Naive thymus-derived CD8-positive, alpha-beta T cell (primary cell): ENCODE measurements at places on chromosomes 16 and 17. TPM values are rescaled to one million over a fixed set of nuclear protein-coding genes. Genes with fewer than 3 reads are reported as not detected.
A peak's percentile ranks its signal among the peaks of the same experiment; 100 is the strongest.

GRCh38 chr17:19017401-19017800 is 12.8 kb upstream of the FAM83G start:
- no peak for DNase-seq

DNA sequence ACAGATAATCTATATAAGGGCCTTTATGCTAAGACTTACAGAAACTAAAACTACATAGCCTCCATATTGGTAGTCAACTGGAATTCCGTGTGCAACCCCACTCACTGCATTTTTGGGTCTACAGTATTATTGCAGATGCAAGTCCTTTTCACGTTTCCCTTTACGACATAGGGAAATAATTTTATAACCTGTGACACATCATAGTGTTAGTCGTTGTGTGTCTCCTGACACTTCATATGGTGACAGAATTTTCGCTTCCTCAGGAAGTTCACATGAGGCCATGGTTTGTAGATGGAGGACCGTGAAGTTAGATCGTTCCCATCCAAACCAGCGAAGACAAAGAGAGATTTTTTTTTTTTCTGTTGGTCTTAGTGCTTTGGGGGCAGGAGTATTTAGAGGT is 15.7 kb upstream of the MRC2 start:
- DNase-seq: no peak

GRCh38 chr16:3822366-3823045 is 58.0 kb downstream of the CREBBP start:
- DNase-seq: no peak

DNA sequence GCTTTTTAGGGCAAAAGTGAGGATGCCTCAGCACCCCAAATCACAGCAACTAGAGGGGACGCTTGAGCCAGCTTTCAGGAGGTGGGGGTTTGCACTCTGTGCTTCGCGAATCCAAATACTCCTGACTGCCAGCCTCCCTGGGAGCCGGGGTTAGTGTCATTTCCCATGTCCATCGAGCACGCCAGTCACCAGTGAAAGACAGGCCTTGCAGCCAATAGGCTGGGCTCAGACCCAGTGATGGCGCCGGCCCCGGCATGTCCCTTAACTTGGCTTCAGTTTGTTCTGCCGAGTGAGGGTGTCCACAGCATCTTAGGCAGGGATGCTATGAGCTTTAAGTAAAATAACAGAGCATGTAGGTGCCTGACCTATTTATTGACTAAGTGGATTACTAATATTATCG is 50.9 kb upstream of the CDC42EP4 start:
- DNase-seq: no peak

DNA sequence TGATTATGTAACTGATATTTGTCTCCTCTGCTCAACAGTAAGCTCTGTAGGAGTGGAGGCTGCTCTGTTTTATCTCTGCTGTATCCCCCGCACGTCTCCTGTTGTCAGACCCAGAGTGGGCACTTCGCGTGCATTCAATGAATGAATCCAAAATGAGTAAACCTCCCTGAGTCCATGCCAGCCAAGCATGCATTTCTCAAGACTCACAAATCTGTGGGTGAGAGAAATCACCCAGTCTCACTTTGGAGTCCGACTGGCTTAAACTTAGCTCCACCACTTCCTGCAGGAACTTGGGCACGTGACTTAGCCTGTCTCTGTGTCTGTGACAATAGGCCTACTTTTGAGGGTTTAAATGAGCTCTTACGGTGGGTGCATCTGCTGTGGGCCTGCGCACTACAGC is 3.7 kb downstream of the PNPO start:
- DNase-seq: peak; percentile 13

GRCh38 chr17:41602524-41602923 is 10.0 kb downstream of the KRT16 start:
- DNase-seq: no peak

DNA sequence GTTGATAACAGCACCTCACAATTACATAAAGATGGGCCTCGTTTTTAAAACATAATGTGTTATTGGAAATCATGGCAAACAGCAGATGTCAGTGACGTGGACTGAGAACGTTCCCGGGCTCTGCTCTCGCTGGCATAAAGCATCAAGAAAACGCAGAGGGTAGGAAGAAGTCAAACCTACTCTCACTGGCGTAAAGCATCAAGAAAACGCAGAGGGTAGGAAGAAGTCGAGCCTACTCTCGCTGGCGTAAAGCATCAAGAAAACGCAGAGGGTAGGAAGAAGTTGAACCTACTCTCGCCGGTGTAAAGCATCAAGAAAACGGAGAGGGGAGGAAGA is 110.6 kb downstream of the VPS53 start:
- no peak for DNase-seq

- DNase-seq: no peak
Observed at GRCh38 chr16:53829186-53829747, 125.3 kb downstream of the FTO start.

DNA sequence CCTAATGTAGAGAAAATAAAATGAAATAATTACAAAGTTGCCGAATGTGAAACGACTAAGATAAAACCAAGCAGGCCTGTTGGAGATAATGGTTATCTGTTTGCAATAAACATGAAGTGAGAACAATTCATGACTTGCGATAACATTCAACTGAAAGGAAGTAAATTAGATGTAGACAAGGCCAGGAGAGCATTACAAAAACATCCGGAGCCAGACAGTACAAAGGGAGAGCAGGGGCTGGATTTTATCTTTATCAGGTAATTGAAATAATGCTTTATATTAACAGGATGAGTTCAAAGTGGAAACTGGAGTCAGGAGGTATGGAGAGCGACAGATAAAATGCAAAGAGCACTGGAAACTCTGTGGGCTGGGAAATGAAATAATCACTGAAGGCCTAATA is 265.6 kb upstream of the GOT2 start:
- DNase-seq: no peak

GRCh38 chr17:8066841-8067775 is 20.4 kb downstream of the ALOX12B start:
- DNase-seq: no peak

- DNase-seq: no peak
Observed at GRCh38 chr16:85138825-85139627, 26.8 kb upstream of the CIBAR2 start.

- DNase-seq: no peak
Observed at GRCh38 chr16:9123871-9124270, 32.4 kb downstream of the HAPSTR1 start.

- DNase-seq: no peak
Observed at GRCh38 chr17:33021731-33022408, 30.2 kb downstream of the SPACA3 start.

- DNase-seq: no peak
Observed at GRCh38 chr16:71379711-71380110, 21.2 kb downstream of the CALB2 start.

DNA sequence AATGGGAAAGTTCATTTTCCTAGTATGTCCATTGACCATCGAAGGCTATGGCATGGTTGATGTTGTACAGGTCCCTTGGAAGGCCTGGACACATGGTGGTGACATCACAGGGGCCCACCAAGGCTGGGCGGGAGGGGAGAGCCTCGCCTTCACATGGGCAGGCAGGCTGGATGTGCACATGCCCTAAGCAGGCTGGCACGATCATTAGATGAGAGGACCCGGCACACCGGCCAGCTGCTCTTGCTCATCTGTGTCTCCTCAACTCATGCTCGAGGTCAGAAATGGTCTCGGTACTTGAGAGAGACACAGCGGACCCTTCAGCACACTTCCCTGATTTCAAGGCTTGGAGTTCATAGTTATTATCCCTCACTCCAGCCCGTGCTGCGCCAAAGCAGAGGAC is 416.9 kb upstream of the ZFHX3 start:
- no peak for DNase-seq

DNA sequence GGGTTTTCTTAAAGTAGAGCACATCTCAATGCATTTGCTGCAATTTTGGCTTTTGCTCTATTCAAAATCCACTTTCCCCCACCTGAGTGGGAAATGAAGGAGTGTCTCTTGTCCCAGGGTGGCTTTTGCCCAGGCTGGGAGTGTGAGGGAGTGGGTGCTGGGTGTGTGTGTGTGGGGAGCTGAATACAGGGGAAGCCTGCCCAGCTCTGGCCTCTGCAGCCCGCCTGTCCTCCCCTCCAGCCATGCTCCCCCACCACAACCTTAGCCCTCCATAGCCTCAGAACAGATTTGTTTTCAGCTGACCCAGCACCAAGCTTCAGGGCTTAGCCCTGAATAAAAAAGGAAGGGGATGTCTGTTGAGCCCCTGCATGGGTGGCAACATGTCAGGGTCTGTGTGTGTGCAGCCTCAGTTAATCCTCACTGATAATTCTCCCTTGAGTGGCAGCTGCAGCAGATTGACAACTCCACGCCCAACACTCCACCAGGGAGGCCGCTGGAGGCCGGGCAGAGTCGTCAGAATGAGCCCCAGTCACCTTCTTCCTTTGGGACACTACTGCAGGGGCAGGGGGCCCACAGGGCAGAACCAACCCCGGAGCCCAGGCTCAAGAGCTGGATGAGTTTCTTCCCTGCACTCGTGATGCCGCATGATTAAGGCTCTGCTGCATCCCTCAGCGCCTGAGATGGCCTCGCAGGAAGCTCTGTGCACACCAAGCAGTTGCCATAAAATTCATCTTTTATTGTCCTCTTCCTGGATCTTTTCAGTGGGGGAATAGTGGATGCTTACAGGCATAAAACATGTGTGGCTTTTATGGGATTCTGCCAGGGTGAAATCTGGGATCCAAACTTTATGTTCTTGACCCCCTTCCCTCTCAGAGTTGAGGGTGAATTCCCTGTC is 55.0 kb downstream of the SPACA3 start:
- DNase-seq: no peak

DNA sequence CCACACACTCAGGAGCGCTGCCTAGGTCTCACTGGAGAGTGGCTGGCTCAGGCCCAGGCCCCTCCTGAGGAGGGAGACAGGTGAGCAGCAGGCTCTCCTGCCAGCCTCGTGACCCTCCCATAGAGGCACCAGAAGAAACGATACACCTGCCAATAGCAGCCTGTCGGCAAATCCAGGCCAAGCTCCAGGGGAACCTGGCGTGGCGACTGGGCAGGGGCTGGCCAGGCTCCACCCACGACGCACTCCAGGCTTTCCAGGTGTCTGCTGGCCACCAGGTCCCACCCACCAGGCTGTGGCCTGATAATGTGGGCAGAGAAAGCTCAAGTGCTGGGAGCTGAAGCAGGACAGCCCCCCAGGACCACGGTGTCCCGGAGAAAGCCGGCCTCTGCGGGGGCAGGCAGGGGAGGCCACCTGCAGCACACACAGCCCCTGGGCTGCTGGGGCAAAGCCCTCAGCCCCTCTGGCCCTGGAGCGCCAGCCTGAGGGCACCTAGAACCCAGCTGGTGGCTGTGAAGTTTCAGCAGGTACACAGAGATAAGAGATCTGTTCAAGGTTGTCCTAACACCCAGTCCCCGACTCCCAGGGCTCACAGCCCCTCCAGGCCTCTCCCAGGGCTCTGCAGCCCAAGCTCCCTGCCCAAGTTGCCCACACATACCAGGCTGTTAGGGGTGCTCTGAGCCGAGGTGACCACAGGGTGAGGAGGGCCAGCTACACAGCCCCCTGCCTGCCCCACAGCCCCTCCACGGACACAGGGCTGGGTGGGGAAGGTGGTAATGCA is 2.4 kb downstream of the PGAP6 start:
- no peak for DNase-seq

DNA sequence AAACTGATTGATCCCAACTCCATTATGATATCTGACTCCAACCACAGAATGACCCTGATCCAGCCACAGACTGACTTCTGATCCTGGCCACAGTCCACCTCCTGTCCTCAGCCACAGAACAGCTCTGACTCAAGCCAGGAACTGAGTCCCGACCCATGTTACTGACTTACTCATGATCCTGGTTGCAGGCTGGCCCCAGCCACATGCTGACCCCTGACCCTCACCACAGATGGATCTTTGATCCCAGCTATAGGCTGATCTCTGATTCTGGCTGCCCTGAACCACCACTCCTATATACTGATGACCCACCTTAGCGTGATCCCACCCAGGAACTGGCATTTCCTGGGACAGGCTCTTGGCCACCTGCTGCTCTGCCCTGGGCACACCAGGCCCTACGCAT is 32.2 kb upstream of the IL21R start:
- DNase-seq: no peak

GRCh38 chr17:48457080-48457836 is 27.2 kb upstream of the SKAP1 start:
- DNase-seq: peak; percentile 61

DNA sequence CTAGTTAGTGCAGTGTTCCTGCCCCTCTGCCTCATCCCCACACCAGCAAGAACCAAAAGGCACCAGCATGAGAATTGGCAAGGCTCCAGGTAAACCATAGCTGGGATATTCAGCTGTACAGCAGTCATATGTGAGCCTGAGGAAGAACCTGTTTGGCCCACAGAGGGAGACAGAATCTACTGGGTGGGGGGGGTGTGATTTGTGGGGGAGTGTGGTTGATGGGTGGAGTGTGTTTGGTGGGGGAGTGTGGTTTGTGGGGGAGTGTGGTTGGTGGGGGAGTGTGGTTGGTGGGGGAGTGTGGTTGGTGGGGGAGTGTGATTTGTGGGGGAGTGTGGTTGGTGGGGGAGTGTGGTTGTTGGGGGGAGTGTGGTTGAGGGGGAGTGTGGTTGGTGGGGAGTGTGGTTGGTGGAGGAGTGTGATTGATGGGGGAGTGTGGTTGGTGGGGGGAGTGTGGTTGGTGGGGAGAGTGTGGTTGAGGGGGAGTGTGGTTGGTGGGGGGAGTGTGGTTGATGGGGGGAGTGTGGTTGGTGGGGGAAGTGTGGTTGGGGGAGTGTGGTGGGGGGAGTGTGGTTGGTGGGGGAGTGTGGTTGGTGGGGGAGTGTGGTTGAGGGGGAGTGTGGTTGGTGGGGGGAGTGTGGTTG is 19.5 kb downstream of the MINK1 start:
- DNase-seq: peak; percentile 17

DNA sequence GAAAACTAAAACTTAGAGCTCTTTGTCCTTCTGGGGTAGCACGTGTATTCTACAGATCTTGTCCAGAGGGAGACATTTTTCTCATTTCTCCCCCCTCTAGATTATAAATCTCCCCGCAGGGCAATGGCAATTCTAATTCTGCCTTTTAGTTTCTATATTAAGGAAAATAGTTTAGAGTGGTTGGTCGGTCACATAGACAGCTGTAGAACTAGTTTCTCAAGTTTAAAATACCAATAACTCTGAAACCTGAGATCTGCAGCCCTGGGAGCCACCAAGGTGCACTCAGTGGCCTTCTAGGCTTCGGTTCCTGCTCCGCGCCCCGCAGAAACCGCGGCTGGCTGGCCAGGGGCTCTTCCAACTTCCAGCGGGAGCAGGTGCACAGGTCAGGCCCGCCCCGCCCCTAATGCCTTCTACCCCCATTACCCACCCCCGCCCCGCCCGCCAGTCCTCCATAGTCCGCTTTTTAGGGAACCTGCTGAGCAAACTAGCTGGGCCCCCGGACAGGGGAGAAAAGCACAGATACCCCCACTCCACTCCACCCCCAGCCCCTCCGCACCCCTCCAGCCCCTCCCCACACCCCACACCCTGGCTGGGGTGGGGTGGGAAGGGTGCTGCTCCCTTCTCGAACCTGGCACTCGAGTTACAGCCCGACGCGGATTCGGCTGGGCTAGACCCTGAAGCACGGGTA is 431 bp downstream of the SLFN11 start:
- peak; percentile 4 for DNase-seq

The ZNF652 gene
- 19.9 TPM for polyA plus RNA-seq

The OR1A1 gene
- not detected for polyA plus RNA-seq

The PDILT gene
- polyA plus RNA-seq: not detected

The KRT36 gene
- not detected for polyA plus RNA-seq

The SMIM22 gene
- not detected for polyA plus RNA-seq

The ABCA8 gene
- polyA plus RNA-seq: not detected

The CHRNE gene
- polyA plus RNA-seq: 0.58 TPM

The YBX2 gene
- polyA plus RNA-seq: not detected

The NTHL1 gene
- polyA plus RNA-seq: 20.0 TPM

The SEPTIN12 gene
- not detected for polyA plus RNA-seq

The ABCC3 gene
- not detected for polyA plus RNA-seq
